ENCODE measurements at places on chromosomes 3 and 15.

DNA sequence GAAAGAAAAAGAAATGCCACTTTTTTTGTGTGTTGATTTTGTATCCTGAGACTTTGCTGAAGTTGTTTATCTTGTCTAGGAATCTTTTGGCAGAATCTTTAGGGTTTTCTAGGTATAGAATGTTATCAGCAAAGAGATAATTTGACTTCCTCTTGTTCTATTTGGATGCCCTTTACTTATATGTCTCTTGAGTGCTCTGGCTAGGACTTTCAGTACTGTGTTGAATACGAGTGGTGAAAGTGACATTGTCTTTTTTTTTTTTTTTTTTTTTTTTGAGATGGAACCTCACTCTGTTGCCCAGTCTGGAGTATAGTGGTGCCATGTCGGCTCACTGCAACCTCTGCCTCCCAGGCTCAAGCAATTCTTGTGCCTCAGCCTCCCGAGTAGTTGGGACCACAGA, 64.7 kb upstream of the NPHP3 start:
- DNase-seq, result no peak

DNA sequence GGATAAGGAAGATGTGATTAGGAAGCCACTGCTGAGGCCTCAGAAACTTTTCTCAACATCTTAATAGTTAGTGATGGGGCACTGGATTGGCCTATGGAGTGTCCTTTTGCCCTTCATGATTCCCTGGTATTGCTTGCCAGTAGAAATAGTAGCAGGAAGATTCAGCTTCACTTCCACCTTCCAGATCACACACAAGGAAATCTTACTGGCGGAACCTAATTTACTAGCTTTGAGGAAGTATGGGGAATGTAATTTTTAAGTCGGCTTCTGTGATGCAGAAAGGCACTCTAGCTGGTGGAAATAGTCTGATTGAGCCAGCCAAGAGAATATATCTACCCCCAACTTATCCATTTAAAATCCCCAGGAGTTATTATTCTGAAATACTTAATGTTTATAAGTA, 46.5 kb downstream of the LPP start:
- DNase-seq, result no peak

DNA sequence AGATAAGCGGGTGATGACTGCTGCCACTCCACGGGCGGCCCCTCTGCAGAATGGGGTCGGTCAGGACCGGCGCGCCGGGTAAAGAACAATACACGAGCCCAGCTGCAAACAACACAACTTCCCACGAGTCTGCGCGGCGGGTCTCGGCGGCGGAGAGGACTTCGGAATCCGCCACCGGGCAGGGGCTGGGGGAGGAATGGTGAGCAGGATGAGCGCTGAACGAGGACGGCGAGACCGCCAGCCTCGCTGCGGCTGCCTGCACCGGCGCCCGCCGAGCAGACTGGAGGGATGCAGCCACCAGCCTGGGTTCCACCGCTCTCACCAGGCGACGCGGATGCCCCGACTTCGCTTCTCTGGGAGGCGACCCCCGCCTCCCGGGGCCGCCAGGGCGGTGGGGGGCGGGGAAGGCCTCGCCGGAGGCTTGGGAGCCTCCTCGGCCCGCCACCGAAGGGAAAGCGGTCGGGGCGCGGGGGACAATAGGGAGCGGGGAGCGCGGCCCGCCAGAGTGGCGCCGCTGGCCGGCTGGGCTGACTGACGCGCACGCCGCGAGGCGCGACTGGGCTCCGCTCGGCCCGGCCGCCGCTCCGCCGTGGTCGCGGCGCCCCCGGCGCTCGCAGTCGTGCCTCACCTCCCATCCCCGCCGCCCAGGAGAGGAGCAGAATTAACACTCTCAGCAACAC, 515 bp downstream of the ADAM10 start:
- DNase-seq, result peak; percentile 29

- DNase-seq, result no peak
These were observed 32.9 kb upstream of the LYZL4 start for GRCh38 chr3:42443292-42443691.

DNA sequence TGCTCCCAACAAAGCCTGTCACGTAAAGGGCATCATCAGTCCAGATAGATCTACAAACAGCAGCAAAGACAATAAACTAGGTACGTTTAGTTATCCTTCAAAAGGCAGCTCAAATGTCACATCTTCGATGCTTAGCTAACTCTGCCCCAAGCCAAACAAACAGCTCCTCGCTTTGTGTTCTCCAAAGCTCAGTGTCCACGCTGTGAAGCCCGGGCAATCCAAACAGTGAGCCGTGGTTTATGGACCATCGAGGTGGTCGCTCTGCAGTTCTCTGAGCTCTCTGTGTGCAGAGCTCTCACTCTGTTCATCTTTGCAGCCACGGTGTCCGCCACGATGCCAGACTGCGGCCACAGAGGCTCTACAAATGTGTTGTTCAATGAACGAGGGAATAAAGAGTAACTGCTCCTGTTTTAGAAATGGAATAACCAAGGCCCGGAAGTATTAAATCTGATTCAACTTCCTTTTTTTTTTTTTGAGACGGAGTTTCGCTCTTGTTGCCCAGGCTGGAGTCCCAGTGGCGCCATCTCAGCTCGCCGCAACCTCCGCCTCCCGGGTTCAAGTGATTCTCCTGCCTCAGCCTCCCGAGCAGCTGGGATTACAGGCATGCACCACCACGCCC, 117.2 kb upstream of the FAM174B start:
- no peak for DNase-seq

GRCh38 chr3:66047311-66048050, 8.8 kb upstream of the MAGI1 start:
- peak; percentile 90 for DNase-seq

DNA sequence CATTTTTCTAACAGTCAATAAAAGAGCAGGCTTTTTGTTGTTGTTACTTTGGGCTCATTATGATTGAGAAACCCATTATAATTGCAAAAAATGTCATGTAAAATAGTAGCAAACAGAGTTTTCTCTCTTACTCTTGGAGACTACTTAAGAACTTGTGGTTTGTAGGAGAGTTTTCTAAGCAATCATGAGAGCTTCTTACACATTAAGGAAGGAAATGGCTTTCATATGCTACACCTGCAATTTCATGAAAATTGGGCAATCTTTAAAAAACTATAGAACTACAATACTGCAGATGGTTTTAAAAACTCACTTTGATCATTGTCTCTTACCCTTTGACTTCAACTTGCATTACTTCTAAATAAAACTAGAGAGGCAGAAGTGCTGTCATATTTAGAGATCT, 701.8 kb downstream of the ZPLD1 start:
- DNase-seq, result no peak

GRCh38 chr3:148078658-148079057, 619.0 kb upstream of the AGTR1 start:
- DNase-seq, result no peak

DNA sequence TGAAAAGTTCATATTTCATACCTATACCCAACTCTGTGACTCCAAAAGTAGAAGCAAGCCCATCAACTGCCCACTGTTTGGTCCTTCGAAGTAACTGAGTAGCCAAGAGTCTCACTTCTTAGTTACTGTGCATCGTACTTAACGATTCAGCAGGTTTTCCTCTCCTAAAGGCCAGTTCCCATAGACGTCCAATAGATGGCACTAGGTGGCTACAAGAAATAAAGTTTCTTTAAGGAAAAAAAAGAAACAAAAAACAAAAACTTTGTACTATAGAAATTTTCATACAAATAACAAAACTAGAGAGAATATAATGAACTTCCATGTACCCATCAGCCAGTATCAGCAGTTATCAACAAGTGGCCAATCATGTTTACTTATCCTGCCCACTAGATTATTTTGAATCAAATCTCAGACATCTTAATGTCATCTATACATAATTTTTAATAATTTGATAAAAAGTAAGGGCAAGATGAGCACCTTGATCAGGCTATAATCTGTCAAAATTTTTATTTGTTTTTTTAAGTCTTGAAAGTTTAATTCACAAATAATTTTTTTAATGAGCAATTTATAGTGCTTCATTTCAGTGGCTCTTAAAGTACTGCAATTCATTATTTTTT, 63.8 kb upstream of the ACP3 start:
- DNase-seq, result peak; percentile 53

GRCh38 chr3:159881828-159882309, 106.8 kb upstream of the IL12A start:
- DNase-seq, result no peak

DNA sequence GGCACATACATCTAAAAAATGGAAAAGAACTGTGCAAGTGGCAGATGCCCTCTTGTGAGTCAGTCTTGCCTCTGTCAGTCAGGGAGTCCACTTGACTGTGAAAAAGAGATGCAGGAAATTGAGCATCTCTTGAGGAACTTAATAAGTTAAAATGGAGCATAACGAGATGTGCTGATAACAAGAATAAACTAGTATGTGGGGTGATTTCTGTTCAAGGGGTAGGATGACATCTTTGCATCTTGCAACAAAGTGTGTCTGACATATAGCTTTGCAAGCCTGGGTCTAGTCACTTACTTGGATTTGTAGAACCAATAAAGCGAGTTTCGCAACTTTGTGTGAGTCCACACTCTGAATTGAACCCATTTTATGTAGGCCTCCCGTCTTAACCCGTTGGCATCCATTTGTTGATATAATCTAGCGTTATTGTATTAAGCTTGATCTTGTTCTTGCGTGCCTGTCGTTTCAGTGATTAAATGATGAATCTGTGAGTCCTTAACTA, 2.2 kb downstream of the USP3 start:
- DNase-seq, result no peak

- no peak for DNase-seq
These were observed 427.2 kb downstream of the OCA2 start for GRCh38 chr15:27671819-27672437.

DNA sequence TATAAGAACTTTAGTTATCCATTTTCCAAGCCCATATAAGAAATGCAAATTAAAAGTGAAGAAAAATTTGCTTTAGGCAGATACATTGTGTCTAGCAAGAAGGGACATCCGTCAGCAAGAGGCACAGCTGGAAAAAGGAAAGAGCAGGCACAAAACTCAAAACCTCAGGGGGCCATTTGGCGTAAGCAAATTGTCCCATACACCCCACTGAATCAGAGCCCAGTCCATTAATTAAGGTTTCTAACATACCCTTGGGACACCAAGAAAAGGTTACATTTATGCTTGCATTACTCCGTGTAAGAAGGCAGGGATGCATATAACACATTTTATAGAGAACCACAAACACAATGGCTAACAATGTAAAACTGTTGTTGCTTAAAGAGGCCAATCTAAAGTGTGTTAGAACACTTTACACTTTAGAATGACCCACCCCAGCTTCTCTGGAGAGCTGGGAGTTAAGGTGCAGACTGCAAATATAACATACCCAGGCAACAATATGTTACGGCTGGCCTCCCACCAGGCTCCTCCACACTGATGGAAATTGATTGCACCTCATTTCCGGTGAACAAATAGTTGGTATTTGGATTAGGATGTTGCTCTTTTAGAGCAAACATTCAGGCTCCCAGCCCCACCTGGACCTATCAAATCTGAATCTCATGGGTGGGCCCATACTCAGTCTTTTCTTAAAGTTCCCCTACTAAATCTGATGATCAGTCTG, 23.2 kb downstream of the SEMA5B start:
- no peak for DNase-seq

DNA sequence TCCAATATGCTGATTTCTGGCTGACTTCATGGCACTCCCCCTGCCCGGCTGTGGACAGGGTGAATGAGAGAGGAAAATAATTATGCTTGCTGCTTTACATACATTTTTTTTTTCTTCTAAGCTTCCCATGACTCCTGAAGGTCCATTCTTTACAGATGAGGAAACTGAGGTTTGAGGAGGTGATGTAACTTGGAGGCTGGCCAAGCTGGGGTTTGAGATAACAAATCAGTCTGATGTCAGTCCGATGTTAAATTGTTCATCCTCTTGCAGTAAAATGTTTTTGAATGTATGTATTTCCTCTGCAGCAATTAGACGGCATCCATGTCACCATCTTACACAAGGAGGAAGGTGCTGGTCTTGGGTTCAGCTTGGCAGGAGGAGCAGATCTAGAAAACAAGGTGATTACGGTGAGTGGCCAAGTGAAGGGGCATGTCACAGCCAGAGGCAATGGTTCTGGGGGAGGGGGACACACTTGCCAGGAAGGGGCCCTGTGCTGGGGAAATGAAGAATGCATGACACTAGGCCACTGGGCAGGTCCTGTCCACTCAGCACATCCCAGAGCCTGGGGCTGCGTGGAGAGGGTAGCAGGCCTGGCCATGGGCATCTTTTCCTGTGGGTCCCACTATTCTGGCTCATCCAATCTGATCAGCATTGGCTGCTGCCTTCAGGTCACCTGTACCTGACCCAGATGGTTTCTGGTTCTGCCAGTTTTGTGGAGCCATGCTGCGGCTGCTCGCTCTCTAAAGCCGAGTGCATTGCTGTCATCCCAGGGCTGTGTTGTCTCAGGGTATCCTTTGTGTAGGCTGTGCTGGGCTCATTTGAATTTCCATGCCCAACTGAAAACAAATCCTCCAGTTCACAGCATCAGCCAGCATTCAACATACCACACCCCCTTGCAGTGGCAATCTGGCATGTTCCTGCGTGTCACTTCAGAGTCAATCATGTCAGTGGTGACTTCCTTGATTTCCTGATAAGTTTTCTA, 20.4 kb downstream of the STARD5 start:
- DNase-seq, result no peak

DNA sequence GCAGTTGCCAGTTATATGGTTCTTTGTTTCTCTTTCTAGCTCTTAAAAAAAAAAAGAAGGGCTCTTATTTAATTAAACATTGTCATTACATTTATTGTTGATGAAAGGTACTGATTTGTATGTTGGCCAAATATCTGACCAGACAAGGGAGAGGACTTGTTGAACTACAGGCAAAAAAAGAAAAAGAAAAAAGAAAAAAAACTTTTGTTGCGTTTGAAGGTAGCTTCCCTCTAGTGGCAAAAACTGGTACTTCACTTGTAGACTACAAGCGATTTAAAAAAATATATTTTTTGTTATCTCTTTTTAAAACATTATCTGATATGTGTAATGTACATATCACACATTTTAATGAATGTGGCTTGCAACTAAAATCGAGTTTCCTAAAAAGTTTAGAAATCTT, 280.6 kb downstream of the ROBO2 start:
- no peak for DNase-seq

- DNase-seq, result no peak
These were observed 4.6 kb upstream of the RCCD1 start for GRCh38 chr15:90949979-90950675.

DNA sequence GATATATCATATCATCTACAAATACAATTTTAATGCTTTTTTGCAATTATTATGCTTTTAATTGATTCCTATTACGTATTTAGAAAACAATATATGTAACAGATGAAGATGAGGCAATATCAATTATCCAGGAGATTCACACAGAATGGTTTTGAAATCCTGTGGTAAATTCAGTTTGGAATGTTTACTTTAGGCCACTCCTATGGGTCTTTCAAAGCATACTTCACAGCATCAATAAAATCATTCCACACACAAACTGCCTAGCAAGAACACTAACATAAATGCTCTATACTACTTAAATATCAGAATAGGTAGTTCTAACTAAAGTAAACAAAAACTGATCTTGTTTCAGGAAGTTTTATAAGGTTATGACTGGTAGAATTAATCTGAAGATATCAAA, 90.5 kb downstream of the FAM227B start:
- no peak for DNase-seq

DNA sequence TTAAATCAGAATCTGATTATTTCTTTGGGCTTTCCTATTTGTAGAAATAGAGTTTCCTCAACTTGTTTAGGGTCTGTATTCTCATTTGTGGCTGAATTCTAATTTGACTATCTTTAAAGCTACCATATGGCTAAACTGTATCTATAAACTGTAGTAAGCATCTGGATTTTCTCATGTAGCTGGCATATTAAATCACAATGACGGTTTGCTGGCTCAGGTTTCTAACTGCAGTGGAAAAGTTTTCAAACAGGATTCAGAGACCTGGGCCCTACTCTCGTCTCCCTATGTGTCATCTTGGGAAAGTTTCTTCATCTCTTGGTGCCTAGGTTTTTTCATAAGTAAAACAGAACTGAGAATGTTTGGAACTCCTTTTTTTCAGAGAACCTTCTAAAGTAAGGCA, 68.3 kb downstream of the GALK2 start:
- peak; percentile 33 for DNase-seq
